Caco-2 (cell line): ENCODE measurements at places on chromosomes 2 and 18. TPM values are rescaled to one million over a fixed set of nuclear protein-coding genes. Genes with fewer than 3 reads are reported as not detected.

GRCh38 chr2:179764710-179765109, 96.7 kb downstream of the ZNF385B start:
- no peaks in the 10 kb centered on the region for H3K27me3 ChIP-seq
- no peak overlapping the region for H3K4me3 ChIP-seq
- no peaks in the 10 kb centered on the region for H3K36me3 ChIP-seq
- no peak overlapping the region for H3K27ac ChIP-seq
- DNase-seq: no peak
- no peaks in the 10 kb centered on the region for H3K4me1 ChIP-seq

GRCh38 chr2:210752532-210752931, 196.1 kb downstream of the CPS1 start:
- H3K36me3 ChIP-seq: no peaks in the 10 kb centered on the region
- H3K4me1 ChIP-seq: no peaks in the 10 kb centered on the region
- H3K4me3 ChIP-seq: no peak overlapping the region
- no peaks in the 10 kb centered on the region for H3K27me3 ChIP-seq

- no peak overlapping the region for H3K27ac ChIP-seq
- H3K36me3 ChIP-seq: no peaks in the 10 kb centered on the region
- H3K27me3 ChIP-seq: no peaks in the 10 kb centered on the region
- no peak overlapping the region for H3K4me3 ChIP-seq
- no peak for DNase-seq
Observed at GRCh38 chr2:72037261-72037666, 110.4 kb downstream of the CYP26B1 start.

- H3K4me1 ChIP-seq: no peaks in the 10 kb centered on the region
- no peaks in the 10 kb centered on the region for H3K36me3 ChIP-seq
- H3K27ac ChIP-seq: no peak overlapping the region
- no peak overlapping the region for H3K4me3 ChIP-seq
Observed at GRCh38 chr2:217774232-217774631, 228.6 kb downstream of the TNS1 start.

Gene GRHL1
- total RNA-seq: 10.5 and 11.6 TPM in 2 replicates

Gene DPP4
- 190 and 199 TPM in 2 replicates for total RNA-seq
